Bladder microvascular endothelial cell (primary cell): ENCODE measurements at places on chromosomes 4 and X. TPM values are rescaled to one million over a fixed set of nuclear protein-coding genes. Genes with fewer than 3 reads are reported as not detected.

Gene RBM41
- 7.3 and 14.7 TPM in 2 replicates for total RNA-seq

Gene WDFY3
- total RNA-seq, result 55.0 and 147 TPM in 2 replicates

Gene FAM47A
- total RNA-seq, result not detected in 2 replicates

Gene DNAAF6
- not detected in 2 replicates for total RNA-seq

Gene LGI2
- total RNA-seq, result under 0.01 and 0.06 TPM in 2 replicates

Gene TMPRSS11F
- total RNA-seq, result not detected in 2 replicates

Gene ERVMER34-1
- total RNA-seq, result under 0.01 and 0.13 TPM in 2 replicates

Gene CFAP99
- 0.16 TPM in 1 of 2 replicates, not detected in the other for total RNA-seq

Gene EDA
- total RNA-seq, result 0.49 and 0.94 TPM in 2 replicates

Gene NLGN4X
- under 0.01 and 0.50 TPM in 2 replicates for total RNA-seq

Gene FHIP1A
- 0.13 and 0.16 TPM in 2 replicates for total RNA-seq

Gene ATP5ME
- 192 and 236 TPM in 2 replicates for total RNA-seq

Gene CXCL13
- not detected in 2 replicates for total RNA-seq

Gene JCHAIN
- total RNA-seq, result not detected in 2 replicates

Gene YIPF7
- total RNA-seq, result not detected in 2 replicates

Gene GC
- total RNA-seq, result not detected in 2 replicates

Gene PNCK
- not detected in 2 replicates for total RNA-seq

Gene TCEAL6
- not detected in 2 replicates for total RNA-seq

Gene FGF13
- 10.5 and 80.9 TPM in 2 replicates for total RNA-seq

Gene SLC7A11
- 15.9 and 41.3 TPM in 2 replicates for total RNA-seq
